ENCODE measurements at places on chromosomes 5 and 9.
A peak's percentile ranks its signal among the peaks of the same experiment; 100 is the strongest.

DNA sequence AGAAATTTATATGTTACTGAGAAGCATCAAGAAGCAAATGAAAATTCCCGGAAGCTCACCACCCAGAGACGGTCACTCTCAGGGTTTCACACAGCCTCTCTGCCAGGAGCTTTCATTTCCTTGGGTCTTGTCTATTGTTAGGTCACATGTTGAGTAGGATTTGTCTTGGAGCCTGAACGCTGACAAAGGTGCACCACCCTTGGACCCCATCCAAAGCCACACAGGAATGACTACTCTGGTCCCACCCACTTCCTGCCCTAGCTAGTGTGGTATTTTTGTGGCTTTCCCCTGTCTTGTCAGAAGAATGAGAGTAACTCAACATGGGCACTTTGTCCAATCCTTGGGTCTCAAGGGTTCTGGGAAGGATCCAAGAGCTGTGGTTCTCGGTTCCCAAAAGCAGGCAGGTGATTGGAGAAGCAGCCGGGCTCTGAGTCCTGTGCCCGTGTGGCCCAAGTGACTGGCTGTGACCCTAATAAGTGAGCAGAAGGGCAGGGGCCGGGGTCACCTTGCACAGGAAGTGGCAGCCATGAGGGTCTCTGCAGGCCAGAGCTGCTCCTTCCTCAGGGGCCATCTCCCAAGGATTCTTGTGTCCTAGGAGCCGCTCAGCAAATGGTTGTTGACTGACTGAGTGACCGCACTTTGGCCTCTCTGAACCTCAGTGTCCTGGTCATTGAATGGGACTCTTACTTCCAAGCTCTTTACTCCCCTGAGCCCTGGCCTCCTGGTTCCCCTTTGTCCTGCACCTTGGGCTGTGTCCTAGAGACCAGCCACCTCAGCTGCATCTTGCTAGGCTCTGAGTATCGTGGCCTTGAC lies 6.9 kb downstream of the FGD3 start:
- no peak for DNase-seq

- DNase-seq, result no peak
Measured at GRCh38 chr5:9207817-9208418, 338.0 kb downstream of the SEMA5A start.

DNA sequence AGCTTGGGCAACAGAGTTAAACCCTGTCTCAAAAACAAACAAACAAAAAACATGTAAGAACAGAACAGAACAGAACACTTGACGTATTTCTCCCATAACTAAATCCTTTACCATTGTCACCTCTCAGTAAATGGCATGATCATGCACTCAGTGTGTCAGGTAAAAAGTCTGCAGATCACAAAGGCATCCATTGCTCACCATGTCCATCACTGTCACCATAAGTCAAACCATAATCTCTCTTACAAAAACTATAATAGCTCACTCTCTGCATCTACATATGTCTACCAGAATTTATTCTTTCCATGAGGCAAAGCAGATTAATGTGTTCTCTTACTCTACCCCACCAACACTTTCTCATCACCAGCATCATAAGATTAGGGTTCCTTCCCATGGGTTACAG lies 387.5 kb downstream of the CDH12 start:
- DNase-seq, result no peak

DNA sequence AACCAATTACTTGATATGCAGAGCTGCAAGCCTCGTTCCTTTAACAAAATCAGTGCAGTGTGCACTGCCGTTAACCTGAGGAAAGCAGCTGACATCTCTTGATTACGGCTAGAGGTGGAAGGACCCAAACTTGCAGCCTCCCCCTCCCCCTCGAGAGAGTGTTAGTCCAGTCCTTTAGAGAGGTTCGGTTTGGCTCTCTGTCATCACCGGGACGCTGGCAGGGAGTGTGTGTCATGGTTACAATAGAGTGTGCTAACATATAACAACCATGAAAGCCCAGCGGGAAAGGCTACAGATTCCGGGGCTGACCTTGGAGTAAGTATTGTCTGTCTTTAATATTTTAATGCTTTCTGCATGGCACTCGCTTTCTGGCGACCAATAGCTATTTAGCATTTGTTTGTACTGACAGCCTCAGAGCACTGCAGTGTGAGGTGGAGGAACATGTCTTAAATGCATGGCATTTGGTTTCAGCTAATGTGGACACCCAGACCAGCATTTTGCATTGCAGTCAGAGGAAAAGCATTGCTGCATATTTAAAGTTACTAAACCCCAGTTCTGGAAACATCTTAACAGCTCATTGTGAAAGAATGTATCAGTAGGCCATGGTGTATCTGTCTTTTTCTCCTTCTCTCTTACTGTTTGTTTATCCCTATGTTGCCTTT lies 237.5 kb downstream of the CD180 start:
- DNase-seq, result peak; percentile 26

DNA sequence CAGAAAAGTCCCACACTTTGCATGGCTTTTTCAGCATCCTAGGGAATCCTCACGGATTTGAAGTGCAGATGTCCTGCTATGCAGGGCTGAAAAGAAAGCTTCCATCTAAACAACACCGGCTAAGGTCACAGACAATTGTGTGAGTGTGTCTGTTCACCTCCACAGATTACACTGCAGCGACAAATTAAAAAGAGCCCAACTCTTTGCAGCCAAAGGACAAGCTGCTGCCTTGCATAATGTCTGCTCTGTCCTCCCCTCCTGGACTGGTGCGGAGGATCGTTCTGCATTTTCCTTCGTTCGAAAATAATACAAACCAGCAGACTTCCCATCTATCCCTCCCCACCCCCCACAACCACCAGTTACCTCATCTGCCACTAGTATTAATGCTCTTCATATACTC lies 169.1 kb downstream of the MED27 start:
- no peak for DNase-seq

DNA sequence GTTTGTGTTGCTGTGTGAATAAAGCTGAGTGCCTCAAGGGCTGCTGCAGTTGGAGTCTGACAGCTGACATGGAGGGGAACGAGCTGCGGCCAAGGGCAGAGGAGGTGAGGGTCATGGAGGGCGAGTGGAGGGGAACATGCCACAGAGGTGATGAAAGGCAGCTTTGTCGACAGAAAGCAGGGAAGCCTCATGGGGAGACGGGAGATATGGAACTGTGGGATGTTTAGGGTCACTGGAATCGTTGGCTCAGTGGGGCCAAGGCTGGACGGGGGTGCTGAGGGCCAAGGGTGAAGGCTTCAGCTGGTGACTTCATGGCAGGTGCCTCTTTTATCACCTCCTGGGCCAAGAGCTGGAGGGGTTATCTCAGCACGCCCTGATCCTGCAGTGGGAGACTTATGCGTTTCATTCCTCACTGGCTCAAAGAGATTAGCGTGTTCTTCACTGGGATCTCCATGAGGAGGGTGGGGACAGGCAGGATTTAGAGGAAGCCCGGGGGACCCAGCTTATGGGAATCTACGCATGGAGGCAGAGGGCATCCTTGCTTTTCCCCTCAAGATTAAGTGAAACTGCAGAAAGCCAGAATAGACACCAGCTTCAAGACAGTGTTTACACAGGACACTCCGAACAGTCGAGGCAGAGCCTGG lies 42.2 kb downstream of the FAM240B start:
- no peak for DNase-seq

DNA sequence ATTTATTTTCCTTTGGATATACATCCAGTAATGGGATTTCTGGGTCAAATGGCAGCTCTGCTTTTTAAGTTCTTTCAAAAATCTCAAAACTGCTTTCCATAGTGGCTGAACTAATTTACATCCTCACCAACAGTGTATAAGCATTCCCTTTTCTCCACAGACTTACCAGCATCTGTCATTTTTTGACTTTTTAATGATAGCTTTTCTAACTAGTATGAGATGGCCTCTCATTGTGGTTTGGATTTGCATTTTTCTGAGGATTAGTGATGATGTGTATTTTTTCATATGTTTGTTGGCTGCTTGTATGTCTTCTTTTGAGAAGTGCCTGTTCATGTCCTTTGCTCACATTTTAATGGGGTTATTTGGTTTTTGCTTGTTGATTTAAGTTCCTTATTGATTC lies 90.0 kb upstream of the HMHB1 start:
- DNase-seq, result no peak

- no peak for DNase-seq
Measured at GRCh38 chr5:36741128-36741527, 134.7 kb downstream of the SLC1A3 start.
